Vagina (tissue), 2 donors: ENCODE measurements at places on chromosomes 5 and 9. TPM values are rescaled to one million over a fixed set of nuclear protein-coding genes. Genes with fewer than 3 reads are reported as not detected.

- no peak for DNase-seq
Measured at GRCh38 chr5:154861946-154862345, 3.5 kb downstream of the CNOT8 start.

DNA sequence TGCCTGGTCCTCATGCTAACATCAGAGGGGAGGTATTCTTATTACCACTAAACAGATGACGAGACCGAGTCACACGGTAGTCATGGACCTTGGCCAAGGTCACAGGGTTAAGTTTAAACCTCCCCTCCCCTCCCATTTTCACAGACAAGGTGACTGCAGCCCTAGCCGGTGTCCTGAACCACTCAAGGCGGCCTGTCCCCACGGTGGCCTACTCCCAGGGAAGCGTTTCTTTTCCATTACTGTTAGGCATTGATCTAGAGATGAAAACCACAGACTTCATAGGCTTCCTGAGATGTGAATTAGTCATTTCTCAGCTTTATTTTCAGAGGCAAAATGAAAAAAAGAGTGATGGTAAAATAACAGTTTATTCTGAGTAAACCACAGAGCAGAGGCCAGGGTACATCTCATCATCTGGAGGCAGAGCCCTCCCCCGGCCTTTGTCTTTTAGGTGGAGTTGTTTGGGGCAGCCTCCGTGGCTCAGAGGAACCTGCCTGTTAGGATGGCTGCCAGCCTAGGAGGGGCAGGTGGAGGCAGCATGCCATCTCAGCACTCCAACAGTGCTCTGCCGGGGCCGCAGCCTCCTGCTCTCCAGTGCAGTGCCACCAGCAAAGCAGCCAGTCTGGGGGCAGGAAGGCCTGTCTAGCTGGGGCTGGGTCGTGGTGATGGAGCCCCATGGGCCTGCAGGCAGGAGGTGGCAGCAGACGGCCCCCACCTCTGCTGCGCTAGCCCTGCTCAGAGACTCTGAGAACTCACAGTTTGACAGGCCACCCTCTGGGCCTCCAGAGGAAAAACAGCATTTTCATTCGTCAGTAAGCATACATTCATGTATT lies 71.2 kb downstream of the RAPGEF1 start:
- no peak for DNase-seq

MLANA gene
- not detected for total RNA-seq

- DNase-seq: no peak
Measured at GRCh38 chr5:81558188-81558587, 164.3 kb upstream of the ACOT12 start.

GRCh38 chr9:111151537-111151936 lies 113.3 kb upstream of the LPAR1 start:
- no peak for DNase-seq

PCDHB10 gene
- 3.2 TPM for total RNA-seq

- DNase-seq: no peak
Measured at GRCh38 chr5:82613891-82614290, 335.7 kb upstream of the RPS23 start.

DNA sequence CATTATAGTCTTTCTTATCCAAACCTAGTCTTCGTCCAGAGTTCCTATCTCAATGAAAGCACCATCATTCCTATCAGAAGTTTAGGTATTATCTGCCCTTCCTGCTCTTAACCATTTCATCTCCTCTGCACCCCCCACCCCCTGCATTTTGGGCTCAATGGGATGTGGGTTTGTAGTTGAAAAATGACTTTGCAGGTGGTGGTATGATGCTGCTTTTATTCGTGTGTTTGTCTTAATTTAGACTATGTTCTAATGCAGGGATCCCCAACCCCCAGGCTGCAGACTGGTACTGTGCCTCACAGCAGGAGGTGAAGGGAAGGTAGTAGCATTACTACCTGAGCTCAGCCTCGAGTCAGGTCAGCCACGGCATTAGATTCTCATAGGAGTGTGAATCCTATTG lies 49.4 kb upstream of the ZNF608 start:
- no peak for DNase-seq

DIRAS2 gene
- not detected for total RNA-seq

MZB1 gene
- total RNA-seq: not detected
